Activated T-helper 1 cell treated with Interleukin-2 at 50 U/mL for 16 hours (primary cell): ENCODE measurements at places on chromosomes 11 and 22.
A peak's percentile ranks its signal among the peaks of the same experiment; 100 is the strongest.

DNA sequence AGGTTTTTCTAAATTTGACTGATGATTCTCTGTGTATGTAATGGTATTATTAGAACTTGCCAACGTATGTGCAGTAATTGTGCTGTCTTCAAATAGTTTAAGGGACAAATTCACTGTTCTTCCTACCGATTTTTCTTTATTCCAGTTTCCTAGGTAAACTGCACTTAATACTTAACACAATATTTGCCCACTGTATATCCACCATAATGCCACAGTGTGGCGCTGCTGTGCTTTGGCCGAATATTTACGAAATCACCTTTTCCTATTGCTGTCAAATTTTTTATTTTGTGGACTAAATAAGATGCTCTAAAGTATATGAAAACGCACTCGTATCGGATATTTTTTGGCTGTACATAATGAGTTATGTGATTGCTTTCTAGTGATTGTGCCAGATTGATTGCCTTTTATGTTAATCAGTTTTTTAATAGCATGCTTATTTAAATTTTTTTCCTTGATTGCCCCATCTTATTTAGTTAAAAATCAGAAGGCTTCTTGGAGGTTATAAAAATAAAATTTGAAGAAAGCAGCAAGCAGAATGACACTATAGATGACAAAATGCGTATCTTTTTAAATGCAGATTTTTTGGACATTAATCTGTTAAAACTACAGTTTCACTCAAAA, 10.5 kb downstream of the AASDHPPT start:
- peak; percentile 16 for DNase-seq

DNA sequence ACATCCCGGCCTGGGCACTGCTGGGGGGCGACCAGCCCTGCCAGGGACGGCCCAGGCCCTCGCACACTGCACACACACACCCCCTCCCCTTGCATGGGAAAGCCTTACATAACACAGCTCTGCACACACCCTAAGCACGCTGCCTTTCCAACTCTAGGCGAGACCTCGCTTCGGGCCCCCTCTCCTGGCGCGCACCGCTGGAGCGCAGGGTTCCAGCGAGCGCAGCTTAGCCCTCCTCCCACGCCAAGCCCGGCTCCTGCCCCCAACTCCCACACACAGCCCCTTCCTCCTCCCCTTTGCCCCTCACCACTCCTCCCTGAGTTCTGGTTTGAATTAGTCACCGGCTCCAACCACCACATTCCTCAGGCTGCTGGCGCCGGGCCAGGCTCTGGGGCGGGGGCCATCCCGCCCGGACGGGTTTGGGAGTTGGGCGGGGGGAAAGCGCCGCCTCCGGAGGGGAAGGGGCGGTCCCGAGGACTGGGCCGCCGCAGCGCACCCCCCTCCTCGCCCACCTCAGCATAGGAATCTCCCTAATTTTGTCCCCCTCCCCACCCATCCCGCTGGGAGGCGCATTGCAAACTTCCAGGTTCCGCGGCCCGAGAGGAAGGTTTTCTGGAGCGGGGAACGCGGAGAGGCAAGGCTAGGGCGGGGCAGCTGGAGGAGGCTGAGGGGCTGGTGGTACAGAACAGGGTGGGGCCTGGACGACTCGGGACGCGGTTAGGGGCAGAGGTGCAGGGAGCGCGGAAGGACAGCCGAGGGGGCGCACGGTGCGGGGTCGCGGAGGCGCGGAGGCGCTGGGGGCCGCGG, 966 bp downstream of the AHNAK start:
- no peak for DNase-seq

DNA sequence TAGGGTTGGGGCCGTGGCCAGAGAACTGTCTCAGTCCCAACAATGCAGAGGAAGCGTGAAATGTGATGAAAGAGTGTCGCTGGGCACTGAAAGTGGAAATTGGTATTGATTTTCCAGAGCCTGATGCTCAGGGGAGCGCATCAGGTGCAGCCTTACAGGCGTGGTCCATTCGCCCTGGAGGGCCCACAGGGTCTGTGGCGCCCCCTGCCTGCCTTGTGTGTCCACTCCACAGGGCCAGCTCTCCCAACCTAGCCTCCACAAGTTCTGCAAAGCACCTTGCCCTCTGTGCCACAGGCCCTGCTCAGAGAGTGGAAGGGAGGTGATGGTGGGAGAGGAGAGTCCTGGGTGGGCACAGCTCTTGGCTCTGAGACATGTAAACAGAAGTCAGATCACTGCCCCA, 54.9 kb upstream of the LMO1 start:
- no peak for DNase-seq

- DNase-seq: no peak
Measured at GRCh38 chr11:130144861-130145281, 14.7 kb upstream of the ST14 start.

GRCh38 chr22:17284888-17285287, 65.7 kb upstream of the ADA2 start:
- DNase-seq: no peak

GRCh38 chr11:73265278-73265810, 6.8 kb upstream of the P2RY6 start:
- no peak for DNase-seq

GRCh38 chr11:47668665-47669064, 26.3 kb upstream of the MTCH2 start:
- no peak for DNase-seq

DNA sequence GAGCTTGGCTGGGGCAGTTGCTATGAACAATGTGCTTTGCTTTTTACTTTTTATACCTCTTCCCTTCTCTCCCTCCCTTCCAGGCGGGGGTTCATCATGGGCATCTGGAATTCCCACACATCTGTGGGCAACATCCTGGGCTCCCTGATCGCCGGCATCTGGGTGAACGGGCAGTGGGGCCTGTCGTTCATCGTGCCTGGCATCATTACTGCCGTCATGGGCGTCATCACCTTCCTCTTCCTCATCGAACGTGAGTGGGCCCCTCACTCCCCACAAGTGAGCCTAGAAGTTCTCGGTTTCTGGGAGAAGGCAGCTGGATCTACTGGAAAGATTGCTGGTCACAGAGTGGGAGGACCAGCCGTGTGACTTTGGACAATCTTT, 17.4 kb downstream of the SLC37A2 start:
- DNase-seq: no peak

DNA sequence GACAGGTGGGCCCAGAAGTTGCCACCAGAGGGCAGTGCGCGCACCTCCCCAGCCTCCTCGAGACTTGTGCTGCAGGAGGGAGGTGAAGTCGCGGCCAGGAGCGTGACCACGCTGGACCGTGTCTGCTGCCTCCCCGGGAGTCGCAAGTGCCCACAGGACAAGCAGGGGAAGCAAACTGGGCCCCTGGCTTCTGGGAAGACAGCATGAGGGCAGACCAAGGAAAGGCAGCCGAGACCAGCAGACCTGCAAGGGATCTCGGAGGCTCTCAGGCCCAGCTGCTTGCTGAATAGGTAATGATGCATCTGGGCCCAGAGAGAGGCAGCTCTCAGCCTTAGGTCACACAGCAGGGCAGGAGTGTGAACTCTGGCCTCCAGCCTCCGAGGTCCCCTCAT, 17.0 kb upstream of the IL2RB start:
- DNase-seq: peak; percentile 69

- no peak for DNase-seq
Measured at GRCh38 chr11:2099516-2100349, 39.5 kb downstream of the IGF2 start.

DNA sequence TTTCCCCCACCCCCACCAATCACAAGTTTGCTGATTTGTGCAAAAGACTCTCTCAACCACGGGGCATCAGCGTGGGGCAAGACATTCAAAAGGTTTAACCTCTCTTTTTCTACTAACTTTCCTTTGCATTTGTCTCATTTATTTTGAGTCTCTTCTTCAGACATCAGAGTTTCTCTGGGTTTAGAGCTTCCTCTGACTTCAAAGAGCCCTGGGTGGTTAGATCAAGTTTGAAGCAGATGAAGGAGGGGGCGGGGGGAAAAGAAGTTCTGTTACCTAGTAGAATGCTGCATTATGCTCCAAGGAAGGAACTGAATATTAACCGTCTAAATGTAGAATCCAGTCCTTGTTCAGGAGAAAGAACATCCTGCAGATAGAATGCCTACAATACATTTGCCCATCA, 24.5 kb downstream of the GAS2 start:
- DNase-seq: no peak

- DNase-seq: no peak
Measured at GRCh38 chr22:18152519-18152918, 2.5 kb downstream of the USP18 start.

- no peak for DNase-seq
Measured at GRCh38 chr22:23227380-23227779, 47.1 kb downstream of the BCR start.

DNA sequence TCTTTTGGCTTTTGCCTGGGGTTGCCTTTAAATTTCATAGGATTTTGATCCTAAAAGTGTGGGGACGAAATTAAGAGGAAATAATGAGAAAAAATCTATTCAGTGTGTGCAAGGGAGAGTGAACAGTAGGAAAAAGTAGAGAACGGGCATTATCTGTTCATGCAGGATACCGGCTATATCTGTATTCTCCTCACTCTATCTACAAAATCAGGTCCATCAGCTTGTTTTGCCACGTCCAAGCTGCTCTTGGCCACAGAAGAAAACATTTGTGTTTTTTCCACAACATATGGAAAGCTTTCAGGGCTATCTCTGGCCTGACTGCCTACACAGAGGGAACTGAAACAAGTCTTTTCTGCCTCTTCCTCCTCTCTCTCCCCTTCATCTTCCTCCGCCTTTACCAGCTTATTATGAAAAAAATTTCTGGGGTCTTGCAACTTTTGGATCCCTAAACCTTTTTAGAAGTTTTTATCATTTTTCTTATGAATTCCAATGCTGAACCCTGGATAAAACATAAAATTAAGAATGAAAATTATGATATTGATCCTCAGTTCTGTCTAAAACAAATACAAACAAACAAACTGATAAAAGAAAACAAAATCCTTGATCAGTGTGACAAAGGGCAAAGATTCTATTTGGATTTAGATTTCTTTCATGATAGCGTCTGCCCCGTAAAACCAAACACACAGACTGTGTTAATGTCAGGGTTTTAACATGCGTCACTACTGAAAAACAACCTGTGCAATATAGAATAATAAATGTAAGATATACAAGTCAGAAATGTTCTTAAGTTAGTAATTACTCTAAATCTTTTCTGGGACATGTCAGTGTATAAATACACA, 219.7 kb downstream of the CNTN5 start:
- no peak for DNase-seq

DNA sequence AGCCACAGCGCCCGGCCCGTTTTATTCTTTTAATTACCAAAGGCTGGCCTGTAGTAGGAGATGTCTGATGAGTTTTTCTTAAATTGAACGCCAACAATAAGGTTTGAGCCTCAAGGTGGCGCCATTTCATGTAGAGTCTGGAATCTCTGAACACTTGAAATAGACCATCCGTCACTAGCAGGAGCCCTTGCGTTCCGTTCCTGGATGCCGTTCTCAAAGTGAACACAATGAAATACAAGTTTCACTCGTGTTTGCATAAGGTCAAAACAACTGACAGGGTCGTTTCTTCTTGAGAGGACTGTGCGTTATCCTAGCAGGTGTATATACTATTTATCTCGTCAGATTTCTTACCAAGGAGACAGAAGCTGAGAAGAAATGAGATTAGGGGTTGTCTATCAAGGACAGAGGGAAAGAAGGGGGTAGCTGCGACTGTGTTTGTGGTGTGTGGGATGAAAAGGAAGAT, 18.7 kb upstream of the SCGB1D1 start:
- peak; percentile 33 for DNase-seq

- no peak for DNase-seq
Measured at GRCh38 chr22:40328546-40329456, 17.5 kb upstream of the ADSL start.

GRCh38 chr22:31346255-31346732, at the start of gene PATZ1:
TSS of gene PATZ1 (minus strand) at chr22:31346346. CDS start at chr22:31345602, 744 bp downstream.
- DNase-seq: peak; percentile 67

DNA sequence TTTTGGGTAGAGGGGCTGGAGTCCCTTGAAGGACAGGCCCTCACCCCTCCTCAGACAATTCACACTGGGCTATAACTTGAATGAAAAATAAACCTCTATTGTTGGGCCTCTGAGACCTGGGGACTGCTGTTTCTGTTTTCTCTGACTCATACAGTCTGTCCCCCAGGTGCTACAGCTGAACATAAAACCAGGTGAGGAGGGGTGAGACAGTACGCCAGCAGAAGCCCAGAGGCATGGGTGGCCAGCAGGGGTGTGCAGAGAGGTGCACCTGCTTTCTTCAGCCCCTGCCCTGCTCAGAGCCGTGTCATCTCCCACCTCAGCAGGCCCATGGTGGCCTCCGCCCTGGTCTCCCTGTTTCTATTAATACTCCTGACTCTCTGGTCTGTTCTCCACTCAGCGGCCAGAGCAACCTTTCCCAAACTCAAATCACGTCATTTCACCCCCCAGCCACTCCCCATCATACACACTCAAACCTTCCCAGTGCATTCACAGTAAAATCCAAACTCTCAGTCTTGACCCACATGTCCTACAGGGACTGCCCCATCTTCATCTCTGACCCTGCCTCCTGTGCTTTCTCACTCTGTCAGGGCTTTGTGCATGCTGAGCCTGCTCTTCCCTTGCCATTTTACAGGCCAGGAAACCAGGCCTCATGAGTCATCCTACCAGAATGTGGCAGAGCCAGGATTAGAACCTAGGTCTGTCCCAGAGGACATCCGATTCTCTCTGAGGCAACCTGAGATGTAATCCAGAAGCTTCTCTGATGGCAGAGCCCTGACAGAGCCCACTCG, 5.4 kb upstream of the IL2RB start:
- DNase-seq: no peak

GRCh38 chr11:102473543-102473942, 21.0 kb upstream of the TMEM123 start:
- DNase-seq: no peak

GRCh38 chr11:66408488-66409214, 12.2 kb upstream of the NPAS4 start:
- peak; percentile 86 for DNase-seq

DNA sequence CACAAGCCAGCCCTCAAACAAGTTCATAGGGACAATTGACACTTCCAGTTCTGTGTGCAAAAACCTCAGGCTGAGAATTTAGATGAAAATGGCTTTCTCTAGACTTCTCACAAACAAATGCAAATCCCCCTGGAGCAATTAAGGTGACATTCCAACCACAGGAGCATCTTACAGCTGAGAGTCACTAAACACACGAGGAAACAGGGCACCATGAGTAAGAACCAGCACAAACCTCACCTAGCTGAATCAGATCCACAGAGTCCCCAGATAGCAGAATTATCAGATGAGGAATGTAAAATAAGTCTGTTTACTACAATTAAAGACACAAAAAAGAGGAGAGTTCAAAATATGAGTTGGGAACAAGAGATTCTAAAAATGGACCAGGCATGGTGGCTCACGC, 51.5 kb downstream of the RTL6 start:
- DNase-seq: no peak

GRCh38 chr11:119982517-119983239, 155.2 kb downstream of the TRIM29 start:
- no peak for DNase-seq
